Stimulated activated CD4-positive, alpha-beta T cell treated with anti-CD3 and anti-CD28 coated beads, TNF-alpha, amount 100 ng/mL, for 24 hours (primary cell): ENCODE measurements at places on chromosomes 5 and 9.

DNA sequence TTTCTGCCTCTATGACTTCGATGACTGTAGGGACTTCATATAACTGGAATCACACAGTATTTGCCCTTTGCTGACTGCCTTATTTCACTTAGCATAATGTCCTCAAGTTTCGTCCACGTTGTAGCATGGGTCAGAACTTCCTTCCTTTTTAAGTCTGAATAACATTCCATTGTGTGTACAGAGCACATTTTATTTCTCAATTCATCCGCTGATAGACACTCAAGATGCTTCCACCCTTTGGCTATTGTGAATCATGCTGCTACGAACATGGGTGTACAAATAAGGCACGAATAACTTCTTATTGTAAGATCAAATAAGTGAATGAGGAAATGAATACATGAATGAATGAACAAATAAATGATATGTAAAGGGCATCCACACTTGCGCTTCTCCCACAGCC is 13.0 kb downstream of the BARX1 start:
- no peak for DNase-seq

DNA sequence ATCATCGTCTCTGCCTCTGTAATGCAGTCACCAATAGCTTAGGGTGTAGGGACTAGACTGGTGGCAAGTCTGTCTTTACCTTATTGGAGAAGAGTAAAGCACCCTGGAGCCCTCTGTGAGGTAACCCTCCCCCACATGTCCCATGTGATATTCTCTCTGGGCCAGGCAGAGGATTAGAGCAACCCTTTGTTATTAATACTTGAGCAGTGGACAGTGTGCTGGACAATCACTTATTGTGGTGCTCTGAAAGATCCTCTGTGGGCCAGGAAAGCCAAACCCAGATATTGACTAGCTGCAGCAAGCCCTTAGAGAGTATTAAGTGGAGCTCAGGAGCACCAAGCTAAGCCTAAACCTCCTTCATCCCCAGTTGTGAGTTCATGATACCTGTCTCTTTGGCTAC is 139.7 kb upstream of the RUSC2 start:
- no peak for DNase-seq

- DNase-seq: no peak
These were observed 116.1 kb downstream of the NRG2 start for GRCh38 chr5:139926797-139927503.

- DNase-seq: no peak
These were observed 29.2 kb upstream of the SEMA4D start for GRCh38 chr9:89527084-89527483.

DNA sequence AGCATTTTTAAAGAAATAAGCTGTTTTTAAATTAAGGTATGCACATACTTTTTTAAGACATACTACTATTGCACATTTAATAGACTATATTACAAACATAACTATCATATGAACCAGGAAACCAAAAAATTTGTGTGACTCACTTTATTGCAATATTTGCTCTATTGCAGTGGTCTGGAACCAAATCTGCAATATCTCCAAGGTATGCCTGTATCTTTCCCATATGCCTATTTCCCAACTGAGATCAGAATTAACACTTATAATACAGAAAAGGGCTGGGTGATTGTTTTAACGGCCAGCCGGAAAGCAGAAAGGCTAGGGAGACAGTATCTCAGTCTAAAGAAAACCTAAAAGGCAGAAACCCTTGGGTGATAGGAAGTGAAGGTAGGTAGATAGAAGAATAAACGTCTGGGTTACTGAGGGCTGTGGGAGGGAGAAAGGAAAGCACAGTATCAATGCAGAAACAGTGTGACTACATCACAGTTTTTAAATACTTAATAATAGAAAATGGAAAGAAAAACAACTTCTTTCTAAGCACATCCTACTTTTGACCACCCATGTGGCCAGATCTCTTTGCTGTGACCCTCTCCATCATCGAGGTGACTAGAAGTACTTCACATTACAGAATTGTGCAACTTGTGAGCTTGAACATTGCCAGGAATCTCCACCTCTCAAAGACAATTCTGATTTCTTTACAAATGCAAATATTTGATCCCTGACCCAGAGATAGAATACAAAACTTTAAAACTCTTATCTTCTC is 126.4 kb downstream of the LPAR1 start:
- DNase-seq: no peak

GRCh38 chr5:95872346-95873268 is 50.1 kb upstream of the GLRX start:
- DNase-seq: no peak

DNA sequence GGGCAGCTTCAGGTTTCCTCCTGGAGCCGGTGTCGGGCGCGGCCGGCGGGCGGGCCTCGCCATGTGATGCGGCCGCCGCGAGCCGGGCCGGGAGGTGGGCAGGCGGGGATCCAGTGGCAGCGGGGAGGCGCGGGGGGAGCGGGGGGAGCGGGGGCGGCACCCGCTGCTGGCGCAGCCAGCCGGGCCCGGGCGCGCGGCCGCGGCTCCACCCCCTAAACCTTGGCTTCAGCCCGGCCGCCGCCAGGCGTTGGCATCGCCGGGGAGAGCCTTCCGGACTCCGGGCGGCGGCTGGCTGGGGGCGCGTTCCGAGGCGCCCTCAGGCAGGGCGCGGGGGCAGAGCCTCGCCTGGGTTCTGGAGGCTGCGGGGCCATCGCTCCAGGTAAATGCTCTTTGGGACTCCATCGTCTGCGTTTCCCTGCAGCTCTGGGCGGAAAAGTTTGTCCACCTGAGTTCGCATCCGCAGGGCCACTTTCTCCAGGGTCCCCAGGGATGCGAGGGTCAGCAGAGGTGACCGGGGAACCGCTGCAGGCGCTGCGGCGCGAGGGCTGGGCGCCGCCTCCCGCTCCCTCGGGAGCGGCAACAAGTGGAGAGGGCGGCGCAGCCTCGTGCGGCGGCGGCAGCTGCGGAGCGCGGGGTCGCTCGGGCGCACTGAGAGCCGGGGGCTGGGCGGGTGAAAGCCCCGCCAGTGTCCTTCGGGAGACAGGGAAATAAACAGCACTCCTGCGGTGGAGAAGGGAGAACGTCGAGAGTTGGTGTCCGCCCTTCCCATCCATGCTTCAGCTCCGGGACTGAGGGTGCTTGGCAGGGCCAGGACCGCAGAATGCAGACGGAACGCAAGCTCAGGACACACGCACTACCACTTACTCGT is at the start of gene ARHGEF28:
ARHGEF28 (plus strand) TSS at position 253 of the 868 bp plus-strand sequence. CDS start 58,656 bp downstream, outside the sequence.
- peak; percentile 30 for DNase-seq

DNA sequence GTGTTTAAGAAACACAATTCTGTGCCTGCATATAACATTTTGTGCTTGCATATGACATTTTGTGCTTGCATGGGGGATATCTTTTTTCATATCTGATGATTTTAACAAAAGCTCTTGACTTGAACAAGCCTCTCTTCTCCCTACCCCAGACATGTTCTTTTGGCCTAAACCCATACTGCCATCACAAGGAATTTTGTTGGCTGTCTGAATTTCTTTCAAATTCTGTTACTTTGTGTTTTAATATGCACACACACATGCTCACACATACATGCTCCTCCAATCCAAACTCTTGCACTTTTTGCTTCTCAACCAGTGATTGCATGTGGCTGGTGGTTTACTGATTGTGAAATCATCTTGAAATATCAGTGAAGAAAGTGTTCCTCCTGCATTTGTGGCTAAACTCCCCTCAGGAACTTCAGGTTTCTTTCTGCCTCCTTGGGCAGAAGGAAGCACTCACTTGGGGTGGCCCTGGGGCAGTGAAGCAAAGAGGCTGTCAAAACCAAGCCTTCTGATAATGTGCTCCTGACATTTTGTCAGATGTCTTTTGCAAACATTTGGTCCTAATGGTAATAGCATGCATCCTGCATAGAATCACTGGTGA is 377.2 kb upstream of the KLF4 start:
- DNase-seq: no peak

- DNase-seq: no peak
These were observed 103.2 kb downstream of the MSX2 start for GRCh38 chr5:174827558-174827957.

DNA sequence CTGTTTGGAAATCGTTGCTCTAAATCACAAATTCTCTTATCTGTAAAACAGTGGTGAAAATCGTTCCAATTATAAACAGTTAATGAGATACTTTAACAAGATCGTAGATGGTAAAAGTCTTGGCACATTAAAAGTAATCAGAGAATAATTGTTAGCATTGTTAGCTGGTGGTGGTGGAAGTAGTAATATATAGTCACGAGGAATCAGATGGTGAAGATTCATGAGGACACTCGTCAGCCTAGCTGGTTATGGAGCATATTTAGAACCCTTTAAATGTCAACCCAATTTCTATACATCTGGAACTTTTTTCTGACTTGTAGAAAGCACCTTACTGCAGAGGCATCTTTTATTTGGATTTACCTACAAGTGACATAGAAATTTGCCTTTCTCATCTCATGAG is 190.8 kb downstream of the TLE1 start:
- no peak for DNase-seq

DNA sequence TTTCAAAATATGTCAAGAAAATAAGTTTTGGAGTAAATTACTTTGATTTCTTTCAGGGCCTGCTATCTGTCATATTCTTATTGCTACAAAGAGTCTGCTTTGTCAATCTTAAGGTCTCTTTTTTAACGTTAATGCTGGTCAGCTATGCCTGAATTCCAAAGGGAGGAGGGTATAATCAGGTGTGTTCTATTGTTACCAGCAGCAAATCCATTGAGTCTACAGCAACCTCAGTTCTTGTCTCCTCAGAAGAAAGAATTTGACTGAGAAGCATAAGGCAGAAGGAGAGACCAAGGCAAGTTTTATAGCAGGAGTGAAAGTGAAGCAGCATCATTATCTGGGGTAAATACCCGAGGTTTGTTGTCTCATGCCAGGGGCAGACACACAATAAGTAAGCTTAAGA is 23.7 kb upstream of the MINAR2 start:
- DNase-seq: no peak

DNA sequence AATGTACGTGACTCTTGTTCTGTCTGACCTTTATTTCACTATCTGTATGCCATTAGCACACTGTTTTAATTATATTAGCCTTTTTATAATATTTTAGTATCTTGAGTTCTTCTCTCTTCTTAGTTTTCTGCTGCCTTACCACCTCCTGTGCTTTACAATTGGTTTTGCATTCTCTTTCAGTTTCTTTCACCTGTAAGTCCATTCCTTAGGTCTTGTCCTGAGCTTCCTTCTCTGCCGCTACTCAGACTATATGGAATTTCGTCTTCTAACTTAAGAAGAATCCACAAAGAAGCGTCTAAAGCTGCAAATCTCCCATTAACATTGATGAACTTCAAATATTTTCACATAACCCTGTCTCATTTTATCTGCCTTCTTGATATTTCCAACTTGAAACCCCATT is 642.9 kb downstream of the MAT2B start:
- no peak for DNase-seq

DNA sequence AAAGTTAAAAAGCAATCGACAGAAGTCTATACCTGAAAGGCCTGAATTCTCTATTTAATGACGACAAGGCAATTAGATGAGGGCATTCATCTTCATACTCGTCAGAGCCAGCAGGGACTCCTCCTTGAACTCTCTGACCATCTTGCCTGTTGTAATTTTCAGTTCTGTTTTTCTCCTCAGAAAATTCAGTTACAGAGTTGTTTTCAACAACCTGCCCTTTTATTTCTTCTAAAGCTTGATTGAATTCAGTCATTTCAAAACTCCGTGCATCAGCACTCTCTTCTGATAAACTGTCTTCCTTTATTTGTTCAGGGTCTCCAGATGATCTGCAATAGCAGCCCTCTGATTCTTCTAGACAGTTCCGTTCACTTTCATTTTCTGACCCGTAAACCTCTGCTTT is 15.6 kb downstream of the RIOK2 start:
- no peak for DNase-seq

DNA sequence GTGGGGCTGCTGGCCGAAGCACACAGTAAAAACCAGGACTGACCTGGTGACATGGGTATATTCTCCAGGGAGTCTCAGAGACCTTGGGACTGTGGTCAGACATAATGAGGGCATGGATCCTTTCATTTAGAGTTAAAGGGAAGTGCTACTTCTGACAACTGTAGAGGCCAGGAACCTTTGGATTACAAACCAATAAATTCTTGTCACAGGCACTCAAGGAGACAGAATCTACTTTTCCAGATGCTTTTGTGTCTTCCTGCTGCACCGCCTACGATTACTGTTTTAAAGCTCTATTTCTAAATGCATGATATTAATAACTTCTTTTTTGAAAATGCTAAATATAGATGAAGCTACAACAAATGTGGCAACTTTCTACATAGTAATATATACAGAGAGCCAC is 106.5 kb upstream of the LPAR1 start:
- DNase-seq: no peak

- DNase-seq: no peak
These were observed 59.1 kb downstream of the PSMB7 start for GRCh38 chr9:124355941-124356744.

DNA sequence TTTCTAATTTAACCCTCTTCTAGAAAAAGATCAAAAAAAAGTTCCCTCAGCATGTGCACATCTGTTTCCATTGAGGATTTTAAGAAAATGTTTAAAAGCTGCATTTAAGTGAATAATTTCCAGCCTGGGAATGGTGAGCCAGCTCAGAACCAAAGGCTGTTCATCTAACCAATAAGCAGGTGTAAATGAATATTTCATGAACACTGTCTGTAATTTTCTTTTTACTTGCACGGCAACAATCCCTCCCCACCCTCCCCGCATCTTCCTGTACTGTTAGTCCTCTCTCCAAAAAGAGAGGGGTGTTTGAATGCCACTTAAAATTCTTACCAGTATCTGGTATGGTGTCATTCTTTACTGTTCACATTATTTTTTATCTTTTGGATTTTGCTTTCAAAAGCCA is 425.6 kb downstream of the PDE4D start:
- no peak for DNase-seq
